ENCODE measurements at places on chromosomes 6 and 20.

DNA sequence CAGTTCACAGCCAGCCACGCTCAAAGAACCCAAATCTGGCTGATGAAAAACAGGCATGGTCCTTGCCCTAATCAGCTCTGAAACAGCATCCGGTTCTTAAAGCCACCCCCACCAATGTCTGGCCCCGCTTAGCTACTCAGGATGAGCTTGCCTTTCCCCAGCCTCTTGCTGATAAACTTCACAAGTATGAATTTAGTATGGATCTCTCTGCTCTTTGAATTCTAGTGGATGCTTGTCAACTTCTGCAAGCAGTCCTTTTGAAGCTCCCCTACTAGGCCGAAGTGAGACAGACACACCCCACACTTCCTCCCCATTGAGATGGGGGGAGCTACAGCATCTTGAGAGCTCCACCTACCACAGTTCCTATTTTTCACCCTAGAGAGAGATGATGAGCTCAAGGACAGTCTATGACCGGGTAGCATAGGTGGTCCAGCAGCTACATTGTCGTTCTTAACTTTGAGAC is 36.7 kb downstream of the EBF4 start:
- no peak for DNase-seq

DNA sequence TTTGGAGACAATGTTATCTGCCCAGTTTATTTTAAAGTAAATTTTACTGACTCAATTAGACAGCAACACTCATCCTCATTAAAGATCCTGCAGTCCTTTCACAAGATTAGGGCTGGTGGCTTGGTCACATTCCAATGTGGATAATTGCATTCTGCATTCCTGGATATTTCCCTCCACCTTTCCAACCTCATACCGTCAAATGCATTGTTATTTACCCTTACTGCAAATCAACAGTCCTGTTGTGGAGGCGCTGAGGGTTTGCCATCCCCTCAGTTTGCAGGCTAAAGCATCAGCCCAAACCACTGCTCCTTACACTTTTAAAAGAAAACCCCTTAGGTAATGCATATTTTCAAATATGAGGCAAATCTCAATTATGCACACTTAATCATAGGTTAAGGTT is 5.4 kb downstream of the CITED2 start:
- no peak for DNase-seq

DNA sequence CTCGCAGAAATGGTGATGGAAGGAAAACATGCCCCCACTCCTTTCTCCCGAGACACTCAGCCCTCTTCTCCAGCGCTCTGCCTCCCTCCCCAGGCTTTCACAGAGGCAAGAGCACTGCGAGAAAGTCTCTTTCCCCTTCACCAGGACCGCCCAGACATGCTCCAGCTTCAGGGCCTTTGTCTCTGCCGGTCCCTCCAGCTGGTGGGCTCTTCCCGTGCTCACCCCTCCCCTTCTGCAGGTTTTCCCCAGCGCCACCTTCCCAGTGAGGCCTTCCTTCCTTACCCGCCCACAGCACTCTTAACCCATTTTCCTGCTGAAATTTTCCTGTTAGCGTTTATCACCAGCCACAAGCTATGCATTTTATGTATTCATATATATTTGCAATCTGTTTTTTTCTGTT is 86.2 kb downstream of the TFAP2C start:
- no peak for DNase-seq

GRCh38 chr6:14349507-14349906 is 231.9 kb downstream of the CD83 start:
- DNase-seq, result no peak

DNA sequence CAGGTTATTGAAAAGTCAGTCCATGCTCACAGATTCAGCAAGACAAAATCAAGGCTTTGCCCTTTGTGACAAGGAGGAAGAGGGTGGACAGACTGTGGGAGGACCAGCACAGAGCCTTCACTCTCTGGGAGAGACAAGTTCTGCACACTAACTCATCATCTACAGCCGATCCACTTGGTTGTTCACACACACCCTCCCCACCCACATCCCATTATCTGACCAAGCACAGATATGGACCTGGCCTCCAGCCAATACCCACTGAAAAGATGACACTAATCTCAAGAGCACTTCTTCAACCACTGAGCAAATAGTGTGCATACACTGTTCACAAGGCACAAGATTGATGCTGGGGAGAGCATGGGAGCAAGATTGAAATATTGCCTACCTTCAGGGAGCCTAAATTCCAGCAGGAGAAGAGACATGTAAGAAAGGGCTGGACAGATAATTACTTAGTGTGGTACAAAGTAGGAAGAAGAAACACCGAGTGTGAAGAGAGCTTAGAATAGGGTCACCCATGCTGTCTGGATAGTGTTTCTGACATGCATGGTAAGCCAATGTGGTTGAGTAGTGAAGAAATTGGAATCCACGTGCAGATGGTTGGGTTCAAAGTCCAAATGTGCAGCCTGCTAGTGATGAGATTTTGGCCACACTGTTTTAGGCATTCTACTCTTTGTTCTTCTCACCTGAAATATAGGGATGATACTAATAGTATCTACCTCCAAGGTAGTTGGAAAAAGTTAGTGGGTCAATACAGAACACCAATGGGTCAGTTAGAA is 21.7 kb upstream of the IL17A start:
- no peak for DNase-seq

DNA sequence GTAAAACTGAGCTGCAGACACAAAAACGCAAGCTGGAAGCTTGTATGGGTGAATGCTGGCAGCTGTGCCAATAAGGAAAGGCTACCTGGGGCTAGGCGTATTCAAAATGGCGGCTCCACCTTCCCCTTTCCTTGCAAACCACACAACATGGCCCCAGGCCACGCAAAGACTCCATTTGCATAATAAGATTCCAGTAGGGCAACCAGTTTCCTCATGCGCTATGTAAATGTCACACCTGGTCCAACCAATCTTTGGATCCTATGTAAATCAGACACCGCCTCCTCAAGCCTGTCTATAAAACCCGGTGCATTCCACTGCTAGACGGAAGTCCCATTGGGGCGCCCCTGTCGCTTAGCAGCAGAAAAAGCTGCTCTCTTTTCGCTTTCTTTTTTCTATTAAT is 505.9 kb upstream of the BTBD3 start:
- DNase-seq, result no peak

- no peak for DNase-seq
These were observed 133.9 kb downstream of the ZMYND8 start for GRCh38 chr20:47222468-47223119.

- DNase-seq, result no peak
These were observed 3.8 kb upstream of the PIGU start for GRCh38 chr20:34680586-34681175.

GRCh38 chr6:129476810-129477209 is 233.2 kb downstream of the ARHGAP18 start:
- no peak for DNase-seq

DNA sequence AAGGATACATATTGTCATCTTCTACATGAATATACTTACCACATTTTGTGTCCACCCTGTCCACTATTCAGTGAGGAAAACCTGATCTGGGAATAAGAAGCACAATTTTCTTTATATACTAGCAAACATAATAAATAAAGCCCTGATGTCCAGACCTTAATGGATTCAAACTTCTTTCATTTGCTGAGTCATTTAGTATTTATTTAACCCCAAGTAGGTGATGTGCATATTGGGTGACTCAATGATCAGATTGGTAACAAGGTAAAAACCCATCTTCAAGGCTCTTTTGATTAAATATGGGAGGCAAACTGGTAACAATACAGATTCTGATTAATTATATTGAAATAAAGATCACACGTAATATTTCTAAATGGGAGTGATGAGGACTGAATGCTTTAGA is 1159.8 kb upstream of the EYS start:
- DNase-seq, result no peak

- DNase-seq, result no peak
These were observed 91.9 kb upstream of the TMEM30A start for GRCh38 chr6:75376347-75377024.

GRCh38 chr6:86715676-86716075 is 221.7 kb upstream of the HTR1E start:
- DNase-seq, result no peak

DNA sequence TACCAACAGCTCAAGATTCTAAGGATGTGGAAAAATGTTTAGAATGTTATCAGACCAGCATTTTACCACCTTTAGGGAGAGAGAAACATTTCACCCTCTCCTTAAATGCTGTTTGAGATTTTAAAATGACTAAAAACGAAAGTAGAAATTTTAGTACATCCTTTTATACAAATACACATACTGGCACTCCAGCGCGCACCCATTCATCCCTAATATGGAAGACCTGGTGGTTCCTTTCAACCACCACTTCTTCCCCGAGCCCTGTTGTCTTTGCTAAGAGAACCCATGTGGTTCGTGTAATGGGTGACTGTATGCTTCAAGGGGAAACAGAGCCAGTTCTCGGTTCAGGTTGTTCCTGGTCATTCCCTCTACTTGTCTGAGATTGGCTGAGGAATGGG is 21.3 kb downstream of the SPATA2 start:
- DNase-seq, result no peak

DNA sequence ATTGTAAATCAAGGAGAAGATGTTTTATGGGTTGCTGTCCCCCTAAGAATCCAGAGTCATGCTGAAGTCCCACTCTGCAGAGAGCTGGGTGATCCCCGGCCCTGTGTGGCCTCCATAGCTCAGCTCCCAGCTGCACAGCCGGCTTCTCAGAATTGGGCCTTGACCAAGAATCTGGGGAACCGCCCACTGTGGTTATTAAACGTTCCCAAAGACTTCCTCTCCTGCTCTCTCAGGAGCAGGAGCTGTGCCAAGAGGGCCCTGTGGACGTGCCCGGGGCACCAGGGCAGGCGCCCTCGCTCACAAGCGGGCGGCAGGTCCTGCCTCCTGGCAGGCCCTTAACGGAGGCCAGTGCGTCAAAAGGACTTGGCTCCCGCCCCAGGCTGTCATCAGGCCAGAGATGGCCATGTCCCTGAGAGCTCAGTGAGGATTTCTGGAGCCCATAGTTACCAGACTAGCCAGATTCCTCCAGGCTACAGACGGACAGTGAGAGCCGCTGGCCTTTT is 30.4 kb downstream of the ZC3H12D start:
- DNase-seq, result no peak

- no peak for DNase-seq
These were observed 95.0 kb downstream of the AK9 start for GRCh38 chr6:109595998-109596397.

GRCh38 chr6:13998356-13998755 is 73.6 kb downstream of the RNF182 start:
- DNase-seq, result no peak

DNA sequence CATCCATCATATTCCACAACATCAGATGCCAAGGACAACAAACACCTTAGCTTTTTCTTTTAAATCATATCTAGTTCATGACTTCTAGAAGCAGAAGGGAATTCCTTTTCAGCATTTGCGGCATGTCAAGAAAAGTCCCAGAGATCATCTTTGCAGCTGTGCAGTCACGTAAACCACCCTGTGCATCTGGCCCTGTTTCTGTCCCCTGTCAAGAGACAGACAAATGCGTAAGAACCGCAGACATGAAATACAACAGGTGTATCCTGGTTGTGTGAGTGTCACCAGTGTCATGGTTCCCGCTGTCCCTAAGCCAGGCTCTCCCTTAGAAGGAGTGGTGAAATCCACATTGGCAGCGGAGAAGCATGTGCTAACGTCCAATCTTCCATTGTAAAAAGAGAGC is 28.1 kb downstream of the LY86 start:
- DNase-seq, result no peak

GRCh38 chr6:57257911-57258541 is 35.9 kb upstream of the RAB23 start:
- no peak for DNase-seq

DNA sequence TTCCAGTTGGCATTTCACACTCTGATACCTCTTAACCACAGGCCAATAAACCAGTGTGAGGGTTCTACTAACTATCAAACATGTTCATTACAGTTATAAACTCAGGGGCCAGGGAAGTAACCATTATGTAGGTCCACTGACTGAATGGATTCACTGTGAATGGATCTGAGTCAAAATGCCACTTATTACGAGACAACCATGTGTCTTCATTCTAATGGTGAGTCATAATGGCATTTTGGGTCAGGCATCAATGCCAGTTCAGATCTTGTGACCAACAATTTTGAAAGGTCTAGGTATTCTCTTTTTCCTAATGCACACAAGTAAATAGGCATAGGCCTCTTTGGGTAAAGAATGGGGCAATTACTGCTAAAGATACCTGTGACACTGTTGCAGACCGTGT is 112.2 kb upstream of the HEY2 start:
- DNase-seq, result no peak

- no peak for DNase-seq
These were observed 131.8 kb upstream of the MLN start for GRCh38 chr6:33935439-33936080.

DNA sequence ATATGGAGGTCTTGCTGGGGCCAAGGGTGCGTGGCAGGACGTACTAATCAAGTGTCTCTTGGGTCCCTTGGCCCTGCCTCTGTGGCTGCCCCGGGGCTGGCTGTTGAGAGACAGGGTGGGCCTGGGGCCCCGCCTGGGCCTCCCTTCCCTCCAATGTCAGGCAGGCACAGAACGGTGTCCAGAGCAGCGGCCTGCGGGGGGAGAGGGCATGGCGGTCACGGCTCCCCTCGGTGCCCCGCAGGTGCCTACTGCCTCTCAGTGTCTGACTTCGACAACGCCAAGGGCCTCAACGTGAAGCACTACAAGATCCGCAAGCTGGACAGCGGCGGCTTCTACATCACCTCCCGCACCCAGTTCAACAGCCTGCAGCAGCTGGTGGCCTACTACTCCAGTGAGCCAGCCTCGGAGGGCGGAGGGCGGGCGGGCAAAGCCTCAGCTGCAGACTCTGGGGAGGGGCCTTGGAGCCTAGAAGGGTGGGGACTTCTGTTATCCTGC is 50.0 kb downstream of the SRC start:
- no peak for DNase-seq

GRCh38 chr20:22232473-22232872 is 351.9 kb downstream of the FOXA2 start:
- no peak for DNase-seq

GRCh38 chr6:16204653-16205376 is 33.6 kb upstream of the GMPR start:
- DNase-seq, result no peak

GRCh38 chr6:143127941-143128680 is 67.4 kb downstream of the AIG1 start:
- no peak for DNase-seq

DNA sequence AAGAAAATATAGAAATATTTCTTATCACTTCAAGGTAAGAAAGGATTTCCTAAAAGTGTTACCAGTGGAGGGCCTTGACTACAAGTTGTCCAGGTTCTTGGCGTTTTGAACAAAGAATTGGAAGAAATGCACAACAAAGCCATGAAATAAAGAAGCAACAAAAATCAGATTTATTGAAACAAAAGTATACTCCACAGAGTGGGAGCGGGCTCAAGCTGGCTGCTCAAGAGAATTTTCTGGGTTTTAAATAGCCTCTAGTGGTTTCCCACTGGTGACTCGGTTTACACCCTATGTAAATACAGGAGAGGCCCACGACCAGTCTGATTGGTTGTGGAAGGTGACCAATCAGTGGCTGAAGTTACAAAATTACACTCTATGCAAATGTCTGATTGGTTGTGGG is 64.2 kb downstream of the SAMD3 start:
- no peak for DNase-seq
